ENCODE measurements at places on chromosomes 12 and 14. TPM values are rescaled to one million over a fixed set of nuclear protein-coding genes. Genes with fewer than 3 reads are reported as not detected.
A peak's percentile ranks its signal among the peaks of the same experiment; 100 is the strongest.

The FGD4 gene
- total RNA-seq = 2.2 TPM

The HOTAIR gene
- total RNA-seq = 1.6 TPM

The NKX2-1 gene
- total RNA-seq = 0.06 TPM

The SLC6A15 gene
- total RNA-seq = 23.4 TPM

The RHOJ gene
- 1.3 TPM for total RNA-seq

The PRKCH gene
- total RNA-seq = 5.3 TPM

The GARIN6 gene
- not detected for total RNA-seq

The CCER1 gene
- total RNA-seq = not detected

The SLCO1C1 gene
- total RNA-seq = not detected

The GLT1D1 gene
- not detected for total RNA-seq

GRCh38 chr12:120229487-120230325, 28.8 kb upstream of the RPLP0 start:
- DNase-seq = peak; percentile 48

- no peak for DNase-seq
Measured at GRCh38 chr12:117525766-117526165, 164.3 kb upstream of the NOS1 start.

- no peak for DNase-seq
Measured at GRCh38 chr14:105711841-105712460, 185.6 kb downstream of the TMEM121 start.

DNA sequence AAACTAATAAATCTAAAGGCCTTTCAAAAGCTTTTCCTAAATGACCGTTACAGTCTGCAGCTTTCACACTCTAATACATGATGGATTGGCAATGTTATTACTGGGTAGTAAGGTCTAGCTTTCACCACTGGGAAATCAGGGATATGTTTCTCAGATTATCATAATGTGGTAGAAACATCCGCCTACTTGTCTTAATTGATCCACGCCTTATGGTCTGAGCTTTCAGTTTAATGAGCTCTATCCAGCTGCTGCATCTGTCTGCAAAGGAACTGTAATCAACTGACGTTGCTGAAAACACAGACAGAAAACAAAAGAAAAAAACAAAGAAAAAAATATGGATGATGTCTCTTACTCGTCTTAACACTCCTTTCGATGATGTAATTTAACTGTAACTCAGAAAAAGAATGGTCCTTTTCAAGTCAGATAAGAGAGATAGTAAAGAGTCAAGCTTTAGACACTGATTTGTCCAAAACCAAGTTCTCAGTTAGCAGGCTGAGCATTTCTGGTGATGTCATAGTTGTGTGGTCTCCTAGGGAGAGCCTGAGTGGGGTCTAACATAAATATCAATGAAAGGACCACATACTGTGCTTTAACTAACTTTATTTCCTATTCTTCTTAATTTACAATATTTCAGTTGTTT, 85.9 kb downstream of the C2CD5 start:
- no peak for DNase-seq

- DNase-seq = peak; percentile 57
Measured at GRCh38 chr12:124385219-124385969, 90.5 kb downstream of the RFLNA start.

DNA sequence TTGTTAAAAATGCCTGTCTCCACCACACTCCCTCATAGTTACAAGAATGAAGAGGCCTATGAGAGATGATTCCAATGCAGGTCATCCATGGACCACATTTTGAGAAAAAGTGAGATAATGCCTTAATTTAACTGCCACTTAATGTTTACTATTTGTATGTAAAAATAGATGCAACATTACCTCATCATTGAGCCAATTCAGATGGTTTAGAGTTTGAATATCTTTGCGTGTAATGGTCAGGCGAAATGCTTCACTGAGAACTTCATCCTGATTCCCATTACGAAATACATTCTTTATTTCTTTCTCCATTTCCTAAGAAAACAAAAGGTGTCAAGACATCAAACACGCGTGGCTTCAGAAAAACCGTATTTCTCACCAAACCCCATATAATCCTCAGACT, 42.3 kb downstream of the SENP1 start:
- no peak for DNase-seq

DNA sequence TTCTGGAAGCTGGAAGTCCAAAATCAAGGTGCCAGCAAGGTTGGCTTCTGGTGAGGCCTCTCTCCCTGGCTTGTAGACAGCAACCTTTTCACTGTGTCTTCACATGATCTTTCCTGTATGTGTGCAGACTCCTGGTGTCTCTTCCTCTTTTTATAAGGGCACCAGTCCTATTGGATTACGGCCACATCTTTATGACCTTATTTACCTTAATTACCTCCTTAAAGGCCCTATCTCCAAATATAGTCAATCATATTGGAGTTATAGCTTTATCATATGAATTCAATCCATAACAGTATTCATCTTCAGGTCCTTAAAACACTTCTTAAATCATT, 21.2 kb upstream of the GARIN2 start:
- DNase-seq = no peak

GRCh38 chr14:102039157-102039556, 47.7 kb downstream of the HSP90AA1 start:
- DNase-seq = no peak

- DNase-seq = no peak
Measured at GRCh38 chr14:35571598-35571997, 37.6 kb downstream of the INSM2 start.

GRCh38 chr12:131242741-131243496, 289.2 kb downstream of the ADGRD1 start:
- no peak for DNase-seq

DNA sequence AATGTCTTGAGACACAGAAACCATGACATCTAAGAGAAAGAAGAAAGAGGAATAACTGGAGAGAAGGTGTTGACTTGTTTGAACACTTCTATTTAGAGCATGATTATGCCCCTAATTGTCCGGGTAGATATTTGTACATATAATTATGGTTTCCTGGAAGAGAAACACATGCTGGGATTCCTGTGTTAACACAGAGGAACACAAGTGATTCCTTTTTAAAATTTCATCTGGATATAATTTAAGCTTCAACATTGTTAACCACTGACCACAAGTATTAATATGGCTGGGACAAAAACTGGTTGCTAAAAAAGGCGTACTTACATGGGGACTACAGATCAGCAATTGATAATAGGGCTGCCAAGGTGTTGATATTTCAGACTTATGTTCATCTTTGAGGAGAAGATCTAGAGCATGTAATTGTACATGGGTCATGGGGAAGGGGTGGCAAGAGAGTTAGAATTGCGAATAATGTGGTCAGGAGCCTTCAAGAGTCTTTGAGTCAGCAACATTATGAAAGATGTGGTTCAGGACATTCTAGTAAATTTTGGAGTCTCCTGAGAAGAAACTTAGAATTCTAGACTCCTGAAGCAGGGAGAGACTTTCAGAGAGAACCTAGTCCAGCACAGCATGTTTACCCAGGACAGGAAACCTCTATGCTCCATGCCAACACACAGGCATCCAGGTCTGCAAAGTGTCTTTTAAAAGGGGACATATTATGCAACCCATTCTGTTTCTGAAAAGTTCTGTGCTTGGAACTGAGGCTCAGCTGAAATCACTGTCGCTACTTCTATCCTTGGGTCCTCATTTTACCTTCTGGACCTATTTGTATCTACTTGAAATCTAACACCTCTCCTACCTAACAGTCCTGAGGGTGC, 56.5 kb downstream of the SLC38A1 start:
- no peak for DNase-seq

DNA sequence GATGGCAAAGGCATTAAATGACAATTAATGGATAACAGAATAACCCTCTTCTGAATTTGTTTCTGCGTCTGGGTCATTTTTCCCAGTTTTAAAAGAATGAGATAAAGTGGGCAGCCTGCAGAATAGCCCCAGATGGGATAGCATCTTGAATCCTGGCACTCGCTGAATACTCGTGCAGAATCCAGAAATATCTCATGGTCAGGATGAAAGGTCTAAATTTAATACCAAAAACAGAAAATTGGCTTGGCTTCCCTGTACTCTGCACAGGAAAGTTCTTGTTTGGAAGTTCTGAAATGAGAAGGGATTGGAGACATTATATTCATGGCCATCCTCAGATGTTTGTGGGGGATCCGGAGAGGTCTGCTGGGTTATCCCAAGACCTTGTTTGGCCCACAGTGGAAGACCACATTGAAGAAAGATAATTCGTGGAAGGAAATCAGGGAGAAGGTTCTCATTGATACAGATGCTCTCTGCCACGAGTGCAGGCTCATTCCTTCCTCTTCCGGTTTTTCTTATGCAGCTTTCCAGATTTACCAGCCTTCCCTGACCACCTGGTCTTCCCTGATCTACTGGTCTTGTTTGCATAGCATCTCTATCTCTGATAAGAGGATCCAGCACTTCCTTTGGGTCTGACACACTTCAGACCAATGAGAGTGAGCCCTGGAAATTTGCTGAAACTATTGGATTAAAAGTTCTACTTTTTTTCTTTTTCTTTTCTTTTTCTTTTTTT, 6.0 kb upstream of the IFT81 start:
- DNase-seq = no peak

- DNase-seq = no peak
Measured at GRCh38 chr12:82666830-82667229, 19.9 kb upstream of the TMTC2 start.

- DNase-seq = peak; percentile 64
Measured at GRCh38 chr14:72665259-72665658, 228.6 kb downstream of the DPF3 start.

GRCh38 chr12:123126294-123127181, 24.4 kb downstream of the PITPNM2 start:
- peak; percentile 96 for DNase-seq

DNA sequence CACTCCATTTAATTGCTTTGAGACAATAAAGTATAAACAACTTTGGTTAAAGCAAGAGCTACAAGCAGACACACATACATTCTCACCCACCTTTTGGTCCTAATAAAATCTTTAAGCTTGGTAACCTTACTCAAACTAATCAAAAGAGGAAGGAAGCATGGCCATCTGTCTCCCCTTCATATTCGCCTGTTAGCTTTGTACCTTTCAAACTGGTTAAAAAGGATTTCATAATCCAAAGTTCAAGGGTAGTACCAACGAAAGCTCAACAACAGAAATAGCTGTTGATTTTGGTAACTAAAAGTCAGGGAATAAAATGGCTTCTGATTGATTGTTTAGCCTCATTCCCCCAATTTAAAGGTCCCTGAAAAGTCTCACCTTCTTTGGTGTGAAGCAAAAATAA, 456.9 kb downstream of the BCAT1 start:
- DNase-seq = no peak

GRCh38 chr14:85438481-85438942, 91.4 kb upstream of the FLRT2 start:
- DNase-seq = no peak

DNA sequence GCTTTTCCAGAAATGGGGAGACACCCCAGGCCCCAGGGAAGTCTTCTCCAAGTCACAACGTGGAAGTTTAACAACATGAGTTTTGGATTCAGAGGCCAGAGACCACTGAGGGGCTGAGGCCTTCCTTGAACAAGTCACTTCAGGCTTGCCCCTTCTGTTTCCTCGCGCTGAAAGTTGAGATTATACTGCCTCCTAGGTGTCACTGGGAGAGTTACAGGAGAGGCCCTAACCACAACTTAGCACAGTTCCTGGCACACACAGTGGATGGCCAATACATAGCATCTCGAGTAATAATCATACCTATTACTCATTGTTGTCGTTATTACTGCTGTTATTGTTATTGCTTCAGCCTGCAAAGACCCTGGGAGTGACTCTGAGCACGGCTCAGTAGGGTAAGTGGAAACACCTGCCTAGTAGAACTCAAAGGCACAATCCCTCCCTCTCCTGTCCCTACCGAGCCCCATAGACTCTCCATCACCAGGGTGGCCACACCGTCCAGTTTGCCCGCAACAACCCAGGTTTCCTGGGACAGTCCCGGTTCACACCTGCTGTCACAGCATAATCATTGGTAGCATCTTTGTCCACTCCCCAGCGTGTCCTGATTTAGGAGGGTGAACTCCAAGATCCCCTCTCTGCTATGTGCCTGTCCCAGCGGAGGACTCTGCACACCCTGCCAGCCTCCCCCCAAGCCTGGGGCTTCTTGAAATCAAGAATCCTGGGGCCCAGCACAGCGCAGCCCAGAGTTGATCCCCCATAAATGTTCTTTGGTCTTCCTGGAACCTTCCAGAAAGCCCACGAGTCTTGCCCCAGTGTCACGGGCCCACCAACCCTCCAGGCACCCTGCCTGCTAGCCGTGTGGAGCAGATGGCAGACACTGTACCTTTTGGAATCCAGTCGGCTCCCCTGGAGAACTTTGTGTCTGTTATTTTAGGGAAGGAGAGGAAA, 85.0 kb downstream of the SYNE3 start:
- DNase-seq = peak; percentile 31

DNA sequence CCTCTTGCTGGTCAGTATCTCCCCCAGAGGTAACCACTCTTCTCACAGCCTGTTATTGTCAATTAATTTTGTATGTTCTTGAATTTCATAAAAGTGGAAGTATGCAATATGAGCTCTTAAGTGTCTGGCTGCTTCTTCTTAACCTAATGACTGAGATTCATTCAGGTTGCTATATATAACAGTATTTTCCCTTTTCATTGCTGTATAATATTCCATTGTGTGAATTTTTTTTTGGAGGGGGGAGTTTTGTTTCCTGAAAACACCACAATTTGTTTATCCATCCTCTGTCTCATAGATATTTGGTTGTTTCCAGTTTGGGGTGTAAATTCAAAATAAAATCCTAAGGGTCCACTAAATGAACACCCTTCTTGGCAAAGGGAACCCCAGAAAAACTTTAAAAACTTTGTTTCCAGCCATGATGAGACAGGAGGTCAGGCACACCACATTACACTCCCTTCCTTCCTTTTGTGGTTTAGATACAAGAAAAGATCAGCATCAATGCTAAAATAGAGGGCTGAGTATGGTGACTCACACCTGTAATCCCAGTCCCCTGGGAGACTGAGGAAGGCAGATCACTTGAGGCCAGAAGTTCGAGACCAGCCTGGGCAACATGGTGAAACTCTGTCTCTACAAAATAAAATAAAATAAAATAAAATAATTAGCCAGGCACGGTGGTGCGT, 4.1 kb upstream of the DAO start:
- no peak for DNase-seq

DNA sequence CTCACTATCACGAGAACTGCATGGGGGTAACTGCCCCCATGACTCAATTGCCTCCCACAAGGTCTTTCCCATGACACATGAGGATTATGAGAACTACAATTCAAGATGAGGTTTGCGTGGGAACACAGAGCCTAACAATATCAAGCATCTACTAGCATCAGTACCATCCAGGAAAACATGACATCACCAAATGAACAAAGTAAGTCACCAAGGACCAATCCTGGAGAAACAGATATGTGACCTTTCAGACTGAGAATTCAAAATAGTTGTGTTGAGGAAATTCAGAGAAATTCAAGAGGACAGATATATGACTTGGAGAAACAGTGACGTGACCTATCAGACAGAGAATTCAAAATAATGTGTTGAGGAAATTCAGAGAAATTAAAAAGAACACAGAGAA, 65.8 kb upstream of the TMTC2 start:
- no peak for DNase-seq

Measured in H4 (cell line).